ENCODE measurements at places on chromosomes 6 and 20.

GRCh38 chr6:10545482-10545881 lies 24.3 kb downstream of the GCNT2 start:
- no peak for DNase-seq

- DNase-seq: no peak
Observed at GRCh38 chr6:145534989-145535388, 200.3 kb downstream of the EPM2A start.

- no peak for DNase-seq
Observed at GRCh38 chr6:150238336-150238741, 95.5 kb downstream of the PPP1R14C start.

DNA sequence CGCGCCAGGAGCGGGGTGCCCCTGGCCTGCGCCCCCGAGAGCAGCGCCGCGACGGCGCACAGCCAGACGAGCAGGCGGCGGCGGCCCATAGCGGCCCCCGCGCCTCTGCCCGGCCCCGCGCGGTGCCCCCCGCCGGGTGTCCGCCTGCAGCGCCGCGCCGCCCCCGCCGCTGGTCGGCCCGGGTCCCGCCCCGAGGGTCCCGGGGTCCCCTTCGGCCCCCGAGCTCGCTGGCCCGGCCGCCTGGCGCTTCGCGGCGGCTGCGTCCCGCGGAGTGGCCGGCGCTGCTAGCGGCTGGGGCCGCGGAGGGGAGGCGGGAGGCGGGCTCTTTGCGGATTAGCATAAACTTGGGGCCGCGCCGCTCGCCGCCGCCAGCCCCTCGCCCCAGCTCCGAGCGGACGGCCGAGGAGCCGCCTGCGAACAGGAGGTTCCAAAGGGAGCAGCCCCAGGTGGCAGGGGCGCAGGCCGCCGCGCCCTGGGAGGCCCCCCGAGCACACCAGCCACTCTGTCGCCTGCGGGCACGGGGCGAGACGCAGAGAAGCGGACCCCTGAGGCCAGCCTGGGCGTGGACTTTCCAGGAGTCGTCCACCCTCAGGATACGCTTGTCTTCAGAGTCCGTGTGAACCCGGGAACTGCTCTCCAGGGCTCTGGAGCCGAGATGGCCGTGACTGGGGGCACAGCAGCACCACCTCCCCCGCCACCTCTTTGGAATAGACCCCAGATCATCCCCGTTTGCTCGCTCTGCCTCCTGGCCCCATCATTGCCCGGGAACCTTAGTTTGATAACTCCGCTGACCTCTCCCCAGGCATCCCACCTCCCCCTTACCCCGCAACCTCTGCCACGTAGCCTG lies at the start of gene EMILIN3:
Gene EMILIN3, minus strand, starts transcription at position 273 of the 847 bp plus-strand sequence. Its CDS starts 184 bp downstream, at position 89.
- no peak for DNase-seq

DNA sequence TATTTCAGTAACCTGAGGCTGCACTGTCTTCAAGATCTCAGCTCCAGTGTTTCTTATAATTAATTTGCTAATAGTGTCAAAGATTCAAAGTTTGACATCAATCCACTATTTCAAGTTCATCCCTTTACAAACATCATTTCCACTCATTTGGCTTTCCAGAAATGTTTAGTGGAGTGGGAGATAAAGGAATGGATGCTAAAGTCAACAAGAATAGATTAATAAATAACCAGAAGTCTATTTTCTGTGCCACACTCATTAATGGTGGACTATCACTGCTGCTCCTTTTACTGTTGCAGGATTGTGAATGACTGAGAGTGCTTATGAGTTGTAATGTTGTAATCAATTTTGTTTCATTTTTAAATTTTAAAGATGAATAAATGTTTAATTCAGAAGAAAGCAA lies 28.4 kb upstream of the EPM2A start:
- no peak for DNase-seq

DNA sequence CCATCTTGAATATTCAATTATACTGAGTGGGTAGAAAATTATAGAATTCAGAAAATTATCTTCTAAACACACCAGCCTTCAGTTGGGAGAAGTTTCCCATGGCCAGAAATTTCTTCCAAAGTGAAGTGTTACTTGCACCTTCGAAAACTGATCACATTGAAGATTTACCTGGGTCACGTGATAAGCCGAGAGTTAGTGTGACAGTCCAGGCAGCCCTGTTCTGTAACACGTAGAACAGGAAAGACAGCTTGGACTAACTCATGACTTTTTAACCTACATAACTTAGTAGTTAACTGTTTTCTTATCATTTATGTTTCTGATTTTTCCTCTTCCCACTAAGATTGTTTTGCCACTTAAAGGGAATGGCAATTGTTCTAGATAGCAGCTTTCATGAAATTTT lies 118.3 kb upstream of the MTHFD1L start:
- no peak for DNase-seq

DNA sequence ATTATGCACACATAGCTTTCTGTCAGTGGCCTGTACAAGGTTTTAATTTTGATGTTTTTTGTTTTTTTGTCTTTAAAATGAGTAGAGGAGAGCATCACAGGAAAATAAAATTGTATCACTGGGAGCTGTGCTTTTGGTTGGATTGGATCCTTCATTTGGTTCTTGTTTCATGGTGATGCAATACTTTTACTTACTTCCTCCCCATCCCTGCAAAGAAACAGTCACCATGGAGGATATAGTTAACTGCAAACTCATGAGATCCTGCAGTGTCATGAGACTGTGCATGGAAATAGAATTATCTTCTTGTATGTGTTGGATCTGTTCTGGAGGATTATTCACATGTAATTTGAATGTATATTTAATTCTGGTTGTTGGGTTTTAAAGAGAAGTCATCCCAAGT lies 122.3 kb downstream of the JARID2 start:
- DNase-seq: no peak

- no peak for DNase-seq
Observed at GRCh38 chr20:50151034-50151743, 2.3 kb downstream of the PEDS1 start.

GRCh38 chr6:41621802-41622201 lies 16.5 kb upstream of the MDFI start:
- DNase-seq: no peak

GRCh38 chr6:30861257-30862048 lies 22.9 kb upstream of the DDR1 start:
- no peak for DNase-seq

GRCh38 chr6:156410649-156411048 lies 366.5 kb upstream of the ARID1B start:
- no peak for DNase-seq

DNA sequence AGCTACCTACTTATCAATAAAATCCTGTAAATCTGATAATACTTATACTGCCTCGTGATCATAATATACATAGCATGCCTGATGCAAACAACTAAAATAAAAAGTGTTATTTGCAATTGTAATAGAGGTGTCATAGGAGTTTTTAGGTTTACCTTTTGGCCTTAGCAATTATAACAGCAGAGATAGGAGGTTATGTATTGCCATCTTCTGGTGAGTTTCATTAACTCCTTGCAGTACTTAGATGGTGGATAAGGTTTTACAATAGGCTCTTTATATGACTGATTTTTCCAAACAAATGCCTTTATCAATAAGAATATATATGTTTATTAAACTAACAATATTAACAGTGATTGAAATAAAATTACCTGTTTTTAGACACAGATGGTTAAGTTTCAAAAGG lies 27.8 kb upstream of the MYCT1 start:
- DNase-seq: no peak

Data from thoracic aorta (tissue), 2 donors.